Iris pigment epithelial cell (primary cell): ENCODE measurements at places on chromosomes 13 and 19.

GRCh38 chr19:28642787-28643683 lies 569.9 kb downstream of the UQCRFS1 start:
- DNase-seq, result no peak

DNA sequence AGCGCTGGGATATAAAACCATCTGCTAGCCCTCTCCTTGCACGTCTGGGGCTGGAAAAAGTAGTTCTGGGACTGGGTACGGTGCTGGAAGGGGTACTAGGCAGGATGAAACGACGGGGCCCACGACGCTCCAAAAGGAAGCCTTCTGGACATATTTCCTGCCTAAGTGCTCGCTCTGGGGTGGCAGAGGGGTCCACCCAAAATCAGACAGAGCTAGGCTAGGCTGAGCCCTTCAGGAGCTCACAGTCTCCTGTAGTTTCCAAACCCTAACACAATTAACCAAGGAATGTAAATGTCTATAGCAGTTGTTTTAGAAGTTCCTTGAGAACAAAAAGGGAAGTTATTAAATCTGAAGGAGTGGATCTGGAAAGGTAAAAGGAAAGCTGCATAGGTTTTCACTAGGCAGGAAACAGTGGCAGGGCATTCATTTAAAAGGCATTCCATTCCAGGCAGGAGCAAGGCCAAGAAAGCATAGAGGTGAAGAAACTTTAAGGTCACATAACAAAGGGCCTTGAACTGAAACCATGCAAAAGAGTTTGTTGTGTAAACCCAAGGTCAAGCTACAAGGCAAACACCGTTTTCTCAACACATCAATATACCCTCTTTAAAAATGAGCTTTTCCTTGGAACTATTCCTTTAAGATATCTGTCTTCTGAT lies 634 bp upstream of the DIAPH3 start:
- no peak for DNase-seq

DNA sequence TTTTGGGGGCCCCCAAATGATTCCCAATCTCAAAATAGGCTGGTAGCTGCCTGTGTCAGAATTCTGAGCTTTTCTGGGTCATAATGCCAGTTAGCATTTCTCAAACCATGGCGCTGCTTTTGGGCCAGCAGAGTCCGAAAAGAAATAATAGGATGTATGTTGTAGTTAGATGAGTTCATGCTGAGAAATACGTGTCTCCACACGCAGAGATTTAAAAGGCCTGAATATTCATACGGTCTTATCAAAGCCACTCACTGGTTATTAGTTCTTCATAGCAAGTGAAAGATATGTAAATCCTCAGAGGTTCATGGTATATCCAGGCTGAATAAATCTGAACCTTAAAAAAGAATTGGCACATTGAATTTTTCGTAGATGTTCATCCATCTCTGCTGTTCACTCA lies 124.5 kb downstream of the SHISA2 start:
- DNase-seq, result no peak

GRCh38 chr13:105816994-105817393 lies 718.5 kb downstream of the EFNB2 start:
- no peak for DNase-seq

DNA sequence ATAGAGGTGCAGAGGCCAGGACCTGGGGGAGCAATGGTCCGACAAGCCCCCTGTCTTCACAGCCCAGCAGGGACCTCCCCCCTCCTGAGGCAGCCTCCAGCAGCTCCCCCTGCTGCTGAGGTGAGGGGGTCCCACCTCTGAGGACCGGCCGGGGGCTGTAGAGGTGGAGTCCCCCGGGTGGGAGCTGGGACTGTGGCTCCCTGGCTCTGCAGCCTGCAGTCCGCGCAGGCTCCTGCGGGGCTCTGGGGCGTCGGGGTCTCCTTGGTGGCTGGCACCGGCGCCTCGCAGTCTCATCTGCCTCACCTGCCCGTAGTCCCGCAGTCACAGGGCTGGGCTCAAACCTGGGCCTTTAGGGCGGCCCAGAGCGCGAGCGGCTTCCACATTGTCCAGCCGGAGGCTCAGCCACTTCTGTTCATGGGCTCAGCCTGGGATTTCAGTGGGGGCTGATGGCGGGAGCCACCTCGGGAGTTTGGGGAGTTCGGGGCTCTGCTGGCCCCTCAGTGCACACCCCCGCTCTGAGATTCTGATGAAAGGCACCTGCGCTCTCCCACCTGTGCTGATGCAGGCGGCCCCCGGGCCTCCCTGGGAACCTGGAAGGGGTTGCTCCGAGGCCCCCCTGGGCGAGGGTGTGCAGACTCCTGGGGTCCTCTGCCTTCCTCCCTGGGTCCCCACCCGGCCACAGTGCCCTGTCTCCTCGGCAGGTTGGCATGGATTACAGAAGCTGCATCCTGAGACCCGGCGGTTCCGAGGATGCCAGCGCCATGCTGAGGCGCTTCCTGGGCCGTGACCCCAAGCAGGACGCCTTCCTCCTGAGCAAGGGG lies 7.0 kb upstream of the ZNF554 start:
- DNase-seq, result no peak

DNA sequence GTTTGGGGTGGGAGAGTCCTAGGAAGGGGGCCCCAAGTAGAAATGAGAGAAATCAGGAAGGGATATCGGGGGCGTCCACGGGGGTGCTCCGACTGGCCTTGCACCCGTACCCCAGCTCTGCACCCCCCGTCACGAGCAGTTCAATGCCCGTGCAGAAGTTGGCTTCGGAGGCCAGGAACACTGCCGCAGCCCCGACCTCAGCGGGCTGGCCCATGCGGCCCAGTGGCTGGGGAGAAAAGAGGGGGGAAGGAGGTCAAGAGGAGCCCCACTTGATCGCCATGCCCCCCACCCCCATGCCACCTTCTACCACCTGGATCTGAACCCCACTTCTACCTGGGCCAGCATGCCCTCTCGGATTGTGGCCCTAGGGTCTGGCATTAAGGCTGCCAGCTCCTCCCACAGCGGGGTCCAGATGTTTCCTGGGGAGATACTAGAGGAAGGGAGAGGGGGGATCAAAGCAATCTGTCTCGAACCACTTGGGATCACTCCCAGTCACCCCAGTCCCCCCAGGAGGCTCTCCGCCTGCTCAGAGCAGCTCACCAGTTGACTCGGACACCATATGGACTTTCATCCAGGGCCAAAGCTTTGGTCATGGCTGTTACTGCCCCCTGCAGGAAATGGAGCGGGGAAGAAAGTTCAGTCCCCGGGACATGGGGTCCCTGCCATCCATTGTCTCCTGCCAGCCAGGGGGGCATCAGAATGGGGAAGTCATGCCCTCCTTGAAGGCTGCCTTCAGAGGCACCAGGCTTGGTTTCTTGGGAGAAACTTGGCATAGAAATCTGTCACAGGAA lies 2.5 kb upstream of the BCAT2 start:
- no peak for DNase-seq

- no peak for DNase-seq
Observed at GRCh38 chr13:110246530-110246929, 60.4 kb downstream of the COL4A1 start.

DNA sequence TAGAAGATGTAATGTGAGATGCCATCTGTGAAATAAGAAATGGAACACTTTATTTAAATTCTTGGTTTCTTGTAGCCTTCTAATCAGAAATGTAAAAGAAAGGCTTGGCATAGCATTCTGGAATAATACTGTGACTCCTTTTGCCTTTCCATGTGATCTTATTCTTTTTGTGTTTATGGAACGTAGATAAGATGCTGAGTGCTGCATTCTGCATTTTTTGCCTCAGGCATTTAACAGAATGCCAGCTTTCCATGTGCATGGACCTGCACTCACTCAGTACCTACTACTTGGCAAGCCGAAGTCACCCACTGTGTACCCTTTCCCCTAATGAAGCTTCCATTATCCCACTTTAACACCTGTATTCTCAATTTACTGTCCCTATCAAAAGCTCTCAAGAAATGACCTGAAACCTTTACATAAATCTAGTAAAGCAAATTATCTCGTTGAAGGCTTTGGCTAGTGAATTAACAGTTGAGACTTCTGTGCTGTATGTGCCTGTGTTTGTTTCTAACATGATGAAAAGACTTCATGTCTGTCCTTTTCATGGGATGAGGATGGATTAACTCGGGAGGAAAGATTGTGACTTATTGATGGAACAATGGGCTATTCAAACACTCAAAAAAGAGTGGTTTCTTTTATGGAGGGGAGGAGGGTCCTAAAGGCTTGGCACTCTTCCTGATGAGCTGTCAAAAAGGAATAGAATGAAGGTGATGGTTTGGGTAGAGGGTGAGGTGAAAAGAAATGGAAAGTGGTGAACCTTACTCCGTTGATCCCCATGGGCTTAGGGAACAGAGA lies 44.7 kb upstream of the FRY start:
- DNase-seq, result no peak

GRCh38 chr19:45045671-45046353 lies 7.0 kb downstream of the CLASRP start:
- DNase-seq, result no peak

- DNase-seq, result no peak
Observed at GRCh38 chr13:98697791-98698190, 54.7 kb downstream of the SLC15A1 start.

GRCh38 chr13:107457686-107458085 lies 757.6 kb downstream of the LIG4 start:
- no peak for DNase-seq

DNA sequence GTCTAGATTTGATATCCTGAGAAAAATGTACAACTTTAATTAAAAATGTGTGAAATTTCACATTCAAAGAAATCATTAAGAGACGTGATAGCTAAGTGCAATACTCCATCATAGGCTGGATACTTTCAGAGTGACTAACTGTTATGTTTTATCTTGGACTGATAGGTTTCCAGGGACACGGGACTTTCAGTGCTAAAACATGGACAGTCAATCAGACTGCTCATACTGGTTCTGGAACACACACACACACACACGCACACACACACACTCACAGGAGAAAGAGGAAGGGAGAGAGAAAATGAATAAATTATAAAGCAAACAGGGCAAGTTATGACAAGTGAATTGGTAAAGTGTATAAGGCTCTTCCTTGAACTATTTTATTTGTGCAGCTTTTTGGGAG lies 955.9 kb downstream of the SLITRK5 start:
- DNase-seq, result no peak

- peak; percentile 66 for DNase-seq
Observed at GRCh38 chr19:6459262-6460098, at the start of gene SLC25A23. SLC25A23 (minus strand) TSS chr19:6459792; CDS start chr19:6459628, 164 bp downstream.

- DNase-seq, result peak; percentile 27
Observed at GRCh38 chr19:14381689-14382474, 638 bp downstream of the ADGRE5 start.

- no peak for DNase-seq
Observed at GRCh38 chr13:50535050-50535449, 308.4 kb downstream of the DLEU7 start.

DNA sequence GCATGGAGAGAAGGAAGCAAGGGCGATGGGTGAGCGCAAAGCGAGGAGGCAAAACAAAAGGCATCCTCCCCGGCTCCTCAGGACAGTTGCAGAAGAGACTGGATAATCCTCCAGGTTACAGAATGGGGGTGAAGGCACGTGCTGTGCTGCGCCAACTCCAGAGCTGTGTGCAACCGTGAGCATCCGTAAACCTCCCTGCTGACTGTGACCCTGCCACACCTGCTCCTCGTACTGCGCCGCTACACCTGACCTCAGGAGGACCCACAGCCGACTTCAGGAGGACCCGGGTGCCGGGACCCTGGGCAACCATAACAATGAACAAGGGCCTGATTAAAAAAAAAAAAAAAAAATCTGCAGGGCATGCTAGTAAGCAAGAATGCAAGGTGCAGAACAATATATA lies 68.7 kb downstream of the SLC7A1 start:
- DNase-seq, result no peak

- DNase-seq, result peak; percentile 15
Observed at GRCh38 chr13:65964672-65965071, 1265.5 kb downstream of the PCDH9 start.

GRCh38 chr13:39895254-39895653 lies 239.8 kb downstream of the COG6 start:
- peak; percentile 86 for DNase-seq

DNA sequence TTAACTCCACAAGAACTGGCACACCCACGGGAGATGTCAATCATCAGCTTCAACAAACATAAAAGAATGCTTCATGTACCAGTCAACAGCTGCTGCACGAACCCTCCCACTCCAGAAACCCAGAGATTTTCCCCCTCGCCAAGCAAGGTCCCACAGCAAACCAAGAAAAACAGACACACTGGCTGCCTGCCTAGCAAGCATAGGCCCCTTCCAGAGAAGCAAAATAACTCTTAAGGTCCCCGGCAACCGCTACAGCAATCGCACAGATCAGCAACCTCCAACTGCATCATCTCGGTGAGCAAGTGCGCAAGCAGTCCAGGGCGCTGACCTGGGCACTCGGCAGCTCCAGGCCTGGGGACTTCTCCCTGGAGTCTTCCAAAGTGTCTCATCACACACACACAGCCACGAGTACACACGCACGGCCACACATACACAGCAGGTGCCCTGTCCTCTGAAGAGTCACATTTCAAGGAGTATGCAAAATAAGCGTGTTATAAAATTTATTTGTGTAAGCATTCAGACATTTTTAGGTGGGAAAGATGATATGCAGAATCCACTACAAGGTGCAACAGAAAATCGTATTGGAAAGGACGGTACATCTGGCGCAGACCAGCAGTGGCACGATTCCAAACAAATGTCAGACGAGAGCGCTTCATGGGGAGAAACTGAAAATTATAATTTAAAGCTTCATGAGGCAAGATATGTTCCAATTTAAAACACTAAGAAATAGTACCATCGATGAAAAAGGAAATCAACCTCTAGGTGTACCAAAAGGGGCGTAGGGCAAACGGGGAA lies 125.0 kb downstream of the STK24 start:
- peak; percentile 35 for DNase-seq

DNA sequence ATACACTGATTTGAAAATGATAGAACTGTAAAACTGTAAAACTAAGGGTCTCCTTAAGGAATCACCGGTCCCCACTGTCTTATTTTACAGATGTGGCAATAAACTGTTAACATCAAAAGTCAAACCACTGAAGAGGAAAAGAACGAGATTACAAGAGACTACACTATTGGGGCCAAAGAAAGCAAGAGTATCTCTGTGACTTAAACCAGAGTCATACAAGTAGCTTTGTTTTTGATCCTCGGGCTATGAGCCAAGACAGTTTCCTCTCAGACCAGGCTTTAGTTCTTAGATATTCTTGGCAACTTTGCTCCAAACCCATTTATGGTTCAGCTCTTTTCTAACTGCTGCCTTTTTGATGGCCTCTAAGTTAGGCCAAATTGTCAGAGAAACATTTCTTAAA lies 113.8 kb downstream of the TBC1D4 start:
- DNase-seq, result peak; percentile 94

DNA sequence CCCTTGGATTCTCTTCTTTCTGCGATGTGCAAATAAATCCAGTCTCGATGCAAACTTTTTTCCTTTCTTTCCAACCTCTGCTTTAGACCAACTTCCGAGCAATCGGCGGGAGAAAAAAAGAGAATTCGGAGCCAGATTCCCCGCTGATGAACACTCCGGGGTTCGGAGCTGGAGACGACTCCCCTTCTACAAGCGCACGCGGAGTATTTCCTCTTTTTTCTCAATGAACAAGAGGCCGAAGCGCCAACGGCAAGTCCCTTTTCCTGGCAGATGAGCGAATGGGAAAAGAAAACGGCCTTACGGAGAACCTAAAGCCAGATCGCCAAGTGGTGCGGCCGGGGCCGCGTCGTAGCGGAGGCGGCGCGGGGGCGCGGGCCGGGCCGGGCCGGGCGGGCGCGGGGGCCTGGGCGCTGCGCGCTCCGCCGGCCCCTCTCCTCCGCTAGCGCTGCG lies 250 bp downstream of the SPRY2 start:
- peak; percentile 80 for DNase-seq
